Sciatic nerve (tissue), 2 donors: ENCODE measurements at places on chromosomes 7 and 10. TPM values are rescaled to one million over a fixed set of nuclear protein-coding genes. Genes with fewer than 3 reads are reported as not detected.

DNA sequence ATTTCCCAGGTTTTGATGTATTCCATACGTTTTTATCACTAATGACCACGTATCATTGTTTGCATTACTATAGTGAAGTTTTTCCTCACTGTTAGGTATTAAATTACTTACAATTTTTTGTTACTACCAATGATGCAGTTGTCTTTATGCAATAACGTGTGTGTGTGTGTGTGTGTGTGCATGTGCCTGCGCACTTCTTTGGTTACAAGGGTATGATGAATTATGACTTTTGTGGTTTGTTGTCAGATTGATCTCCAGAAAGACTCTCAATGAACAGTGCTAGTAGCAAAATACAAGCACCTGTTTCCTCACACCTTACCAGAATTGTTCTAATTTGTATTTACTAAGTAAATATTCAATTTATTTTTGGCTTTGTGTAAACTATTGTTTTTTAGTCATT, 51.5 kb downstream of the MCMBP start:
- DNase-seq: no peak

DNA sequence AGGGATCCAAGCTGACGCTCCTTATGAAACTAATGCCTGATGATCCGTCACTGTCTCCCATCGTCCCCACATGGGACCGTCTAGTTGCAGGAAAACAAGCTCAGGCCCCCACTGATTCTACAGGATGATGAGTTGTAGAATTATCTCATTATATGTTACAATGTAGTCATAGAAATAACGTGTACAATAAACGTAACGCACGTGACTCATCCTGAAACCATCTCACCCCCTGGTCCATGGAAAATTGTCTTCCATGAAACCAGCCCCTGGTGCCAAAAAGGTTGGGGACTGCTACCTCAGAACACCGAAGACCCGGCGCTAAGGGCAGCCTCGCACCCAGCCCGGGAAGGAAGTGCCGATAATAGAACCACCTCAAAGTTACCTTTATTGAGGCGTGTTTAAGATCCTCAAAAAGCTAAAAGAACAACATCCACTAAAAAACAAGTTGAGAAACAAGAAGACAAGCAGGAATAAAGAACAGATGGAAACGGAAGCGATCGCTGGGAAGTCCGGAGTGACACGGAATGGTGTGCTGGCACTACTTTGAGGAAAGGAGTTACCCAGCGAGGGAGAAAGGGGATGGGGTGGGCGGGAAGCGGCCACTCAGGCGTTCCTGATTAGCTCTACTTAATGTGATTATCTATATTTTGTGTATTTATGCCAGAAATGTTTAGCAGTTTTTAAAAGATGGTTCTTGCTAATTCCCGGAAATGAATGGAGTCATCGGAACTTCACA, 50.1 kb upstream of the PRKAR1B start:
- DNase-seq: no peak

GRCh38 chr7:79407351-79407750, 46.1 kb downstream of the MAGI2 start:
- no peak for DNase-seq

The ACTR1A gene
- total RNA-seq: 84.3 TPM

The XRCC2 gene
- 0.58 TPM for total RNA-seq

The CFAP70 gene
- 6.6 TPM for total RNA-seq

The TMEM229A gene
- 0.27 TPM for total RNA-seq

The DPYSL4 gene
- 0.31 TPM for total RNA-seq

DNA sequence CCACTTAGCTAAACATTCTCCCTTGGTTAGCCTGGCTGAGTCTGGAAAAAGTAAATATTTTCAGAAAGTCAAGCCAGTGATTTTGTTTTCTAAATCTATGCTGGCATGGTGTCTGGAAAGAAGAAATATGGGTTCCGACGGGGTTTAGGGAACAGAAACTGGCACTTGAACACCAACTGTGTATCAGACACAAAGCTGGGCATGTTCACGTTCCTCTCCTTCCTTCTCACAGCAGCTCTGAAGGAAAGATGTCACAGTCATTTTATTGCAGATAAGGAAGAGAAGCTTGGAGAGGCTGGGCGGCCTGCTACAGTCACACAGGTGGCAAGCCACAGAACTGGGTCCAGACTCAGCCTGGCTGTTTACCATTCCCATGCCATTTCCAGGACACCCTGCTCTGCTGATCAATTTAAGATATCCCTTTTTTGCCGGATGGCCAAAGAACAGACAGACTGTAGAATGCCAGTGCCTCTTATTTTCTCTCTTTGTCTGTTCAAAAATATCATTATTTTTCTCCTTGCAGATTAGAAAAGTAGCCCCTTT, 118.8 kb downstream of the HERPUD2 start:
- no peak for DNase-seq

DNA sequence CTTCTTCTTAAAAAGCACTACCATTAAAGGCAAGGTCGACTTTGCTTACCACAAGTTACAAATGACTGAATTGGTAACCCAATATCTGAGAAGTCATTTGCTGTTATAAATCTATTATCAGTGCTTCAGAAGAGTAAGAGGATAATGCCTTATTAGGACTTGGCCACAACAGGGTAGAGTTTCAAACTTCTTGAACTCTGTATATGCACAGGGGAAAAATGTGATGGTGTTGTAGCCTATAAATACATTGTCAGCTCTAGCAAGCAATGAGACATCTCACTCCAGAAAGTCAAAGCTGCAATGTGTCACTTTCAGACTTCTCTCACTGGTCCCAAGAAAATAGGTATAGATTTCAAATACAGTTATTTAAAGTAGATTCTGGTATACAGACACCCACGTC, 9.3 kb downstream of the TFEC start:
- DNase-seq: no peak

The INHBA gene
- total RNA-seq: 40.4 TPM

DNA sequence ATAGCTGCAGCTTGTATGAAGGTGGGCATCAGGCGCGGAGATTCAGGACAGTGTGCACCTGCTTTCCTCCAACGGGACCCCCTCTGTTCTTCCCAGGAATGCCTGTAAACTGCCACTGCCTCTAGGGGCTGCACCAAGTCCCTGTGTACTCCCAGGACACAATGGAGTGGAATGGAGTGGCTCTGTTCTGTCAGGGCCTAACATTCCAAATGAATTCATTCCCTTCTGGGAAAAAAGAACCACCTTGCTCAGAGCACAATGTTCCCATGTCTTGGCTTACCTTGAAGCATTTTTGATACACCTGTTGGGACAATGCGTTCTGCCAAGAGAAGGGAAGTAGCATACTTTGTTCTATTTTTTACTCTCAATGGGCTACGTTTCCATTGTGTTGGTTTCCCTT, 339.4 kb downstream of the FRMD4A start:
- no peak for DNase-seq

The MACC1 gene
- total RNA-seq: 0.98 TPM

GRCh38 chr10:24958721-24959381, 6.4 kb upstream of the PRTFDC1 start:
- no peak for DNase-seq

The ZNF727 gene
- 6.8 TPM for total RNA-seq

The GATA3 gene
- total RNA-seq: 2.6 TPM
